Stimulated activated CD4-positive, alpha-beta T cell treated with anti-CD3 and anti-CD28 coated beads, TNF-alpha, amount 100 ng/mL, for 1 hour (primary cell): ENCODE measurements at places on chromosomes 12 and 14.

DNA sequence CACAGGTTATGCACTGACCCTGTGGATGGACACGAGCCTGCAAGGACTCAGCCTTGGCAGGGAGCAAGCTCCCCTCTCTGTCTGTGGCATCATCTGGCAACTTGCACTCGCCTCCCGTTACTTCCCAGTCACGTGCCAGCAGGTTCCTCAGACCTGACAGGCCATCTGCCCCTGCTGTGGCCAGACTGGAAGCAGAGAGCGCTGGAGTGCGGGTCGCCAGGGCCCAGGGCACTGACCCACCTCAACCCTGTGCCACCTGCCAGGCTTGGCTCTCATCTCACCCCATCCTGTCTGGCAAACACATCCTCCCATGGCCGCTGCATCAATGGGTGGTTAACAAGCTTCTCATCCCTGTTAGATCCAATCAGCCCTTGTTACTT lies 28.4 kb downstream of the SLC6A12 start:
- DNase-seq, result no peak

GRCh38 chr12:116540622-116541152 lies 18.5 kb upstream of the MAP1LC3B2 start:
- DNase-seq, result no peak

- no peak for DNase-seq
Measured at GRCh38 chr14:84937016-84937415, 592.9 kb upstream of the FLRT2 start.

GRCh38 chr12:47216150-47216677 lies 136.5 kb upstream of the AMIGO2 start:
- peak; percentile 38 for DNase-seq

- DNase-seq, result no peak
Measured at GRCh38 chr12:38872561-38872960, 32.8 kb downstream of the CPNE8 start.
